Effector memory CD4-positive, alpha-beta T cell (primary cell): ENCODE measurements at places on chromosomes 2 and 18.

DNA sequence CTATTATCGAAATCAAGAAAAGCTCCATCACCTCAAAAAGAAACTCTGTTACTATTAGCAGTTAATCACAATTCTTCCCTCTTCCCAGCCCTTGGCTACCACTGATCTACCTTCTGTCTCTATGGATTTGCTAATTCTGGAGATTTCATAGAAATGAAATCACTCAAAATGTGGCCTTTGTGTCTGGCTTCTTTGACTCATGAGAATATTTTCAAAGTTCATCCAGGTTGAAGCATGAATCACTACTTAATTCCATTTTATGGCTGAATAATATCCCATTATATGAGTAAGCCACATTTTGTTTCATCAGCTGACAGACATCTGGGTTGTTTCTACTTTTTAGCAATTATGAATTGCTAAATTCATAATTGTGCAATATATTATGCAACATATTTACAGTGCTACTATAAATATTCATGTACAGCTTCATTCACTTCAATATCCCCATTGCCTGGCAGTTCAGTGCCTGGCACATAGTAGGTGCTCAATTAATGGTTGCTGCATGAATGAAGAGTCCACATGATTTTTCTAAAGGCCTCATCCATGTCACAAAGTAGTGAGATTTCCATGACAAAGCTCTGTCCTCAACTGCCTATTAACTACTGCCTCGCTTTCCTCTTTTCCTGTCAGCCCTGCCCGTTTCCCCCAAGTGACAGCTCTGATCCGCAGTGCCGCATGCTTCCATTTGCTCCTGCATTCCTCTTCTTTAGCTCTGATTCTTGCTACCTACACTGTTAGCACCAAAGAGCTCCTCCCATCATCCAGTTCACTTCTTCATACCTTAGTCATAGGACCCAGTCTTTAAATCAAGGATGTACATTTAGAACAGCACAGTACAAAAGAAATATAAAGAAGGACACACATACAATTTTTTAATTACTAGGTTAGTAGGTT is 32.8 kb downstream of the CCDC93 start:
- DNase-seq, result no peak

DNA sequence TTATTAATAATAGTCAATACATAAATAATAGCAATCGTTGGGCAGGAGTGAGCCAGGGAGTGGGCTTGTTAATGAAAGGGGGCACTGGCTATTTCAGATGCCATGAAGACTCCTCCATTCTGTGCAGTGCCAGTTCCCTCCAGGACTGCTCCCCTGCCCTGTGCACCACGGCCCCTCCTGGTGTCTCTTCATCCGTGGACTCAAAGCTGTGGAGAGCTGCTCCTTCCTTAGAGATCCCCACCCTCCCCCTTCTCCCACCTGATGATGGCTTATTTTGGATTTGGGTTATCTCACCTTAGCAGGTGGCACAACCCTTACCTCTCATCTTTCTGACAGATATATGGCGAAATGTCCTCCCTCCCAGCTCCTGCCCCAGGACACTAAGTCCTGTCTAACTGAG is 3.1 kb upstream of the CELF4 start:
- no peak for DNase-seq

DNA sequence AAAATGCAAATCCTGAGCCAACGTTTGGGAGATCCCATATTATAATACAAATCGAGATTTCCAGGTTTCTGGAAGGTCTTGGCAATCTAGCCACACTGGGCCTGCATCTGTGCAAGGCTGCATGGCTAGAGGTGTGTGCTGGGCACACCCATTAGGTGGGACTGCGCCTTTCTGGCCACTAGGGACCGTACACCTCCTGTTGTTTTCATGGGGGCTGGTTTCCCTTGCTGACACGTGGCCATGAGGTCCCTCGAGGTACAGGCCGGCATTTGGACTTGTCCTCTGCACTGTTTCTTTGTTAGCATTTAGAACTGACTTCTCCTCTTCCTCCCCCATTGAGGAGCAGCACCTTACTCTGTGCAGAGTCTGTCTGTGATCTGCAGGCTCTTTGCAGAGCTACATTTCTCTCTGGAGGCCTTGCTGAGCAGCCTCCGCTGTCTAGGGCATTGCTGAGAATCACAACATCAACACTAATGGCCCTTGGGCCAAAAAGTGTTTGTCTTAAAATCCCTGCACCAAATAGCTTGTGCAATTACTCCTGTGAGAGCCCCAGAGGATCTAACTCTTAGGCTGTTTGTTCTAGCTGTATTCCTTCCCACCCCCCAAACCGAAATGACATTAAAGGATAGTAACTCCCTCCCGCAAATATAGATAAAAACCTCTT is 131.2 kb downstream of the NEDD4L start:
- no peak for DNase-seq

GRCh38 chr2:38037757-38038621 is 38.0 kb downstream of the CYP1B1 start:
- DNase-seq, result no peak

GRCh38 chr18:45723567-45724355 is at the start of gene SLC14A1:
TSS of gene SLC14A1 (plus strand) at chr18:45724181. CDS start at chr18:45730321, 6,140 bp downstream.
- DNase-seq, result no peak

DNA sequence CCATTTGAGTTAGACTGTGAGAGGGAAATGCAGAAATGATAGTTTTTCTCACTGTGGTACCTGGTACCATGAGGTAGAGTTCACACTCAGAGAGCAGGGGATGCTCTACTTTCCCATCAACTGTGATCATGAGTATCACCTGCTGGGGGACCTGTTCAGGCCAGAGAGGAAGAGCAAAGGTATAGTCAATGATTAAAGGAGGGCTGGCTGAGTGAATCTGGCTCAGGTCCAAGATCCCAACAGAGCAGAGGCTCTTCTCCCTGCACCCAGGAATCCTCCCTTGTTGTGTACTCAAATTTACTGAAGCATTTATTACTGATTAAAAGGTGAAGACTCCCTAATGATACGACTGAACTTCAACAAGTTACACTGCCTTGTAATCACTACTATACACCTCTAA is 104.6 kb upstream of the CHRNA1 start:
- DNase-seq, result no peak

- DNase-seq, result no peak
Observed at GRCh38 chr2:237706257-237706656, 78.9 kb downstream of the LRRFIP1 start.

DNA sequence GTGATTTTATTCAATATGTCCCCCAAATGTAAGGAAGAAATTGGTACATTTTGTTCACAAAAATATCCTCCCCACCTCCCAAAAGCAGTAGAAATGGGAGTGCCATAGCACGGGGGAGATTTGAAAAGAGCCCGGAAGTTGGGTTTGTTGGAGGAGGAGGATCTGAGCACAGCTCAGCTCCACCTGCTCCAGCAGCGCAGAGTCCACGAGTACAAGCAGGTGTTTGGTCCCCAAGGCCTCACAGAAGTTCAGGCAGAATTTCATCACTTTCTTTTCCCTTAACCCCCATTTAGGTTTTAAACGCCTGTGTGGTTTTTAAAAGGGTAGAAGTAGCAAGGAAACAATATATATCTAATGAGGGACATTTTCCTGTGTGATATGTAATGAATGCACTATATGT is 56.0 kb downstream of the TRAPPC12 start:
- no peak for DNase-seq

GRCh38 chr2:66134138-66134701 is 300.7 kb upstream of the MEIS1 start:
- DNase-seq, result no peak

DNA sequence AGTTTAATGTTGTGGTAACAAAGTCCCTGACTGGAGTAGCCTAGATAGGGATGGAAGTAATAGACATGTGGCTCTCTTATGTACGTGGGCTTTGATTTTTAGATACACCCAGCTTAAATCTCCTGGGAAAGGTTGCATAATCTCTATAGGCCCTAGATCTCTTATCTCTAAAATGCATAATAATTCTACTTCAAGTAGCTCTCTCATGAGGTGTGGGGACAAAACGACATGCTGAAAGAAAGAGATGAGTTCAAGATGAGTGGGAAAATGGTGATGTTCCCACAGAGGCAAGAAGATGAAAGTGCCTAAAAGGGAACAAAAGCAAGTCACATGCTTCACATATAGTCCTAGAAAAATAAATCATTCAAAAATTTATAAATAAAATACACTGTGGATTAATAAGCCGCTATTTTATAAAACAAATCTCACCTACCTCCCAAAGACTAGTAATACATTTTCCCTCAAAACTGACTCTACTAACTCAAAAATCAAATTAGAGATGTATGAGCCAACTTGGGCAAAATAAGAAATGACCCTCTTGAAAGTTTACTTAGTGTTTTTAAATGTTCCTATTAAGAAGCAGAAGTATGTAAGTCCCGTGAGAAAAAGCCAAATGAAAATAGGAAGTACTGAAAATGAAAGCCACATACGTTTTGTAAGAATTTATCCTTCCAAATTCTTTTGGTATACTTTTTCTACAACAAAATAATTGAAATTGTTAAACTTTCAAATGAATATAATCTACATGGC is 148.2 kb upstream of the ITGA4 start:
- DNase-seq, result no peak

DNA sequence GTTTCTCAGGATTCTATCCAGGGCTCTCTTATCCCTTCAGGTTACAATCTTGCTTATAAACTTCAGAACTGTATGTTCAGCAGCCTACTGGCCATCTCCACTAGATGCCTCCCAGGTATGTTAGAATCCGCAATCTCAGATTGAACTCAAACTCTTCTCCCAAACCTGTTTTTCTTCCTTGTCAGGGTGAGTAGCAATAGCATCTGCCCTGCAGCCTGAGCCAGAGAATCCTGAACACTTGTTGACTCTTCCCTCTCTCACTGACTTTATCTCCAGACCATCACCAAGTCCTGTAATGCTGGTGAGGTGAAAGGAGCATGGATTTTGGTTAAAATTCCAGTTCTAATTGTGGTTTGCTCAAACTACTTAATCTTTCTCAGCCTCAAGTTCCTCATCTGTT is 82.6 kb upstream of the ALPP start:
- no peak for DNase-seq

DNA sequence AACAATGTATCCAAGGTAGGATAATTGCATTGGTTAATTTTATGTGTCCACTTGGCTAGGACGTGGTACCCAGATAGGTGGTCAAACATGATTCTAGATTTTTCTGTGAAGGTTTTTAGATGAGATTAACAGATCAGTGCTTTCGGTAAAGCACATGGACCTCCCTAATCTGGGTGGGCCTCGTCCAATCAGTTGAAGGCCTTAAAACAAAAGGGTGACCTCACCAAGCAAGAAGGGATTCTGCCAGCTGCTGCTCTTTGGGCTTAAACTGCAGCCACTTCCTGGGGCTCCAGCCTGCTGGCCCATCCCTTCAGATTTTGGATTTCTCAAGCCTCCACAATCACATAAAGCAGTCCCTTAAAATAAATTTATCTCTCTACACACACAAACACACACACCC is 226.1 kb upstream of the TPO start:
- DNase-seq, result no peak

DNA sequence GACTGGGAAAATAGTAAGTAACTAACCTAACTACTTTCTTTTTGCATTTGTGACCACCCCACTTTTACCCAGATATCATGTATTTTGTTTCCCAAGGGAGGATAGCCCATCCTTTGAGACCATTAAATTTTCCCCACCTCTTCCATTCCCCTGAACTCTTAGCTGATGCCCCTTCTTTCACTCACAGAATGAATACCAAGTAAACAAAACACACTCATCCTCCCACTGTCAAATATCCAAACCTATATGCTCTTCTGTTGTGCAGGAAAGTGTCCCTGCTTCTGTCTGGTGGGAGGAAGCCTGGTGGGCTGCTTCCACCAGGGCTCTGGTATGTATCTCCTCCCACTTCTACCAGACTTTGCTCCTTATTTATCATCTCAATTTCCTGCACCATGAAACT is 64.6 kb upstream of the PARD3B start:
- no peak for DNase-seq
